ENCODE measurements at places on chromosomes 7 and 10.
A peak's percentile ranks its signal among the peaks of the same experiment; 100 is the strongest.

DNA sequence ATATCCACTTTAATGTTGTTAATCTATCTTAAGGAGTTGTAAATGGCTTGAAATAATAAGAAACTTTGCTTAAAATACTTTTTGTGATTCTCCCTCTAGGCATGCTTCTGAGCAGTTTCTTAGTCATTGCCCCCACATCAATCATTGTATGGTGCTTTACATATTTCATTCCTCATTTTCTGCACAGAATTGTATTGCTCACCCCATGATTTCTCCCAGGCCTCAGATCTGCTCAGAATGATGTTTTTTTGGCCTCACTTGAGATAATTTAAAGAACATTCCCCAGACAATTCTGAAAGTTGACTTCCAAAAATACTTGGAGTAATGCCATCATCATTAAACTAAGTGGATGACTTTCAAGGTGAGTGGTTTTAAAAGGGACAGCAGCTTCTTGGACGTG lies 82.1 kb upstream of the PRPS1L1 start:
- DNase-seq: no peak

- no peak for DNase-seq
Measured at GRCh38 chr7:64758151-64758550, 36.1 kb upstream of the ZNF138 start.

- DNase-seq: no peak
Measured at GRCh38 chr10:92003258-92003657, 79.7 kb downstream of the BTAF1 start.

- no peak for DNase-seq
Measured at GRCh38 chr10:4909118-4909517, 54.1 kb upstream of the AKR1C1 start.

DNA sequence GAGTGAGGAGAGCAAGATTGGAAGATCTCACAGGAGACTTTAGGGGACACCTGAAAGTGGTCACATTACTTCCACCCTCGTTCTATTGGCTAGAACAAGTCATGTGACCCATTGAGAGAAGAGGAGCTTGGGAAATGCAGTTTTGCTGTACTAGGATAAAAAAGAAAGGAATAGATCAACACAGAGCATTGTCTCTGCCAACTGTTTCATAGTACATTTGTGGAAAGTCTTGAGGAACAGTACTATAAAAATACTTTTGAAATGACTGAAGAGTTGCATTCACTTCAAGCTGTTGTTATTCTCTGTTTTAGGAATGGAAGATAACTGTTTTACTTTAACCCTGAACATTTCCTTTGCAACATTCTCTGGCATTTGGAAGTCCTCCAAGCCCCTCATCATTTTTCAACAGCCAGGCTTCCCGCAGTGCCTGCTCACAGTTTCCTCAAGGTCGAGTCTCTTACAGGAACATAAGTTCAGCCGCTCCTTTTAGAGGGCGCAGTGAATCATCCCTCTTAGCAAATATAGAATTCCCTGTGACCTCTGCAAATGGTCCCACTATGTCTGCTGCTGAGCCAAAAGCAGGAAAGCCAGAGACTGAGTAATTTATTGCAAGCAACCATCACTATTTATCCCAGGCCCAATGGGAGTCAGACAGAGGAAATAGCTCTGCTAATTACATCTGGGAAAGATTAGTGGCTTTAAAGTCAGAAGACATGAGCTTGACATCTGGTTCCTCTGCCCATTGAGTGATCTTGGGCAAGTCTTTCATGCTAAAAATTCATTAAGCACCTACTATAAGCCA lies 40.7 kb downstream of the MRPL32 start:
- DNase-seq: peak; percentile 66

DNA sequence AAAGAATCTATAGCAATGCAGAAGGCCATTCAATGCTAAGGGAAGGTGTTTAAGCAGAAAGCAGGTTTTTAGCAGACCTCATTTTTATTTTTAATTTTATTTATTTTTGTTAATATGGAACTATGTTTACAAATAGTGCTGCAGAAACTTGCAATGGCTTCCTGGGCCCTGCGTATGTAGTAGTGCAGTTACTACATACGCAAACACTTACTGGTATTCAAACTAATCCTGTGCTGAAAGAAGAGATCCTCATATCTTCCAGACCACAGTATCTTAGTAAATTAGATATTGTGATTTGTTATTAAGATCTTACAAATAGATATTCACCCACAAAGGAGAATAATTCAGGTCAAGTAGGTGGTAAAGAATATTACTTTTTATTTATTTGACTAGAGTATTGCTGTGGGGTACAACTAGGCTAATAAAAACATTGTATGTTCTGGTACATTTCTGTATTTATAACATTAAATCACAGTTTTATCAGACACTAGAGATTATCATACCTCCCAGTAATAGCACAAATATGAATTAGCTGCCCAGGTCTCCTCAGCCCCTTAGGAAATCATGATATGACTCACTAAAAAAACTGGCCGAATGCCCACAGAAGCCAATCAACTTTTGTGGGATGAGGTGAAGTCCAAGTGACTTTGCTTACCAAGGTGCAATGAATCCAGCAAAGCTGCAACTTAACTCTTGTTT lies 57.6 kb downstream of the RNLS start:
- DNase-seq: no peak

- DNase-seq: no peak
Measured at GRCh38 chr10:18312374-18313139, 172.3 kb downstream of the CACNB2 start.

GRCh38 chr7:37028909-37029440 lies 304.7 kb upstream of the AOAH start:
- no peak for DNase-seq

DNA sequence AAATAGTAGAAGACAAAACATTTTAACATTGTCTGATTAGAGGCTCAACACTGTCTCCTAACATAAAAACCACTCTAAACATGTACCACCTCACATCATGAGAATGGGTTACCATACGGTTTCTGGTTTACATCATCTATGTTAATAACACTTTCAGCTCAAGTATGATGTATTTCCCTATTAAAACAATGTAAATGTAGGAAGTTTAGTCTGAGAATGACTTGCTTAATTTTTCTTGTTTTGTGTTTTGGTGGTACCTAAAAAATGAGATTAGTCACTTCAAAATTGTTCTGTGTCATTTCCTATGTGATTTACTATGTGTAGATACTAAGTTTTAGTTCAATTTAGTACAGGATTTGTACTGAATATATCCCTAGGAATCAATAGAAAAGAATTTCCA lies 195.8 kb upstream of the SEMA3C start:
- no peak for DNase-seq

Data from right hindlimb (tissue), 1 donor.